IPS DF 6.9 (cell line): ENCODE measurements at places on chromosomes 4 and X.

GRCh38 chrX:13752646-13753045 lies 18.1 kb downstream of the OFD1 start:
- no peak for DNase-seq

DNA sequence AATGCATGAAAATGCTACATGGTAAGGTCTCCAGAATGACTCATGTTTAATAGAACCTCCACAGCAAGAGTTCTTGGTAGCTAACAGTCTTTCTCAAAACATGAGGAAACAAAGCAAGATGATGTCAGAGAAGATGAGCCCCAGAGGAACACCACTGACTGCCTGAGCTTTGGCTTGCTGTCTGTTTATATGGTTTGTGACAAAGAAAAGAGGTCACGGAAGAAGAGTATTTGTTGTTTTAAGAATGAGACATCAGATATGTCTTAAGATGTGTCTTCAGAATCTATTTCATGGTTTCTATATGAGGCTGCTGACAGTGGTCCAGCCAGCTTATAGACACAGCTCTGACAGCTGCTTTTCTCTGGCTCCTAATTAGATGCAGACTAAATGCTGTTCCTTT lies 18.8 kb upstream of the AREG start:
- no peak for DNase-seq

DNA sequence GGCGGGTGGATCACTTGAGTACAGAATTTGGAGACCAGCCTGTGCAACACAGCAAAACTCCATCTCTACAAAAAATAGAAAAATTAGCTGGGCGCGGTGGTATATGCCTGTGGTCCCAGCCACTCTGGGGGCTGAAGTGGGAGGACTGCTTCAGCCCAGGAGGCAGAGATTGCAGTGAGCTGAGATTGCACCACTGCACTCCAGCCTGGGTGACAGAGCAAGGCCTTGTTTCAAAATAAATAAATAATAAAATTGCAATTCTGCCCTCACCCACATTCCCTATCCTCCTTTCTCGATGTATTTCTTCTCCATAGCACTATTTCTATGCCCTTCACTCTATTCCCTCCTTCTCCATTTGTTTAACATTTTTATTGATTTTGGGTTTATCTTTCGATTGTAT lies 8.7 kb upstream of the SLAIN2 start:
- DNase-seq = no peak

GRCh38 chr4:3263053-3263875 lies 14.3 kb downstream of the MSANTD1 start:
- DNase-seq = no peak

DNA sequence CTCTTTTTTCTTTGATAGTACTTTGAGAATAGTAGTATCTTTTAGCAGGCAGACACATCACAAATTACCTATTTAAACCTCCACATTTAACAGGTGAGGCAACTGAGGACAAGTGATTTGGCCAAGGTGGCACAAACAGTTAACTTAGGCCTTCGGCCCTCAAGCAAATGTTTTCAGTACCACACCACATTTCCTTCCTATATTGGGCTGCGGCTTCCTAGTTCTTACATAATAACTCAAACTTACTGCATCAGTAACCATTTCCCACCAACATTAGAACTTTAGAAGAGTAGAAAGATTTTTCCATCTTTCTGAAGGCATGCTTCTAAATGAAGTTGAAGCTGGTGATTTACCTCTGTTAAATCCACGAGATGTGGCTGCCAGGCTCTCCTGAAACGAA lies 63.2 kb upstream of the SLC4A4 start:
- DNase-seq = no peak

DNA sequence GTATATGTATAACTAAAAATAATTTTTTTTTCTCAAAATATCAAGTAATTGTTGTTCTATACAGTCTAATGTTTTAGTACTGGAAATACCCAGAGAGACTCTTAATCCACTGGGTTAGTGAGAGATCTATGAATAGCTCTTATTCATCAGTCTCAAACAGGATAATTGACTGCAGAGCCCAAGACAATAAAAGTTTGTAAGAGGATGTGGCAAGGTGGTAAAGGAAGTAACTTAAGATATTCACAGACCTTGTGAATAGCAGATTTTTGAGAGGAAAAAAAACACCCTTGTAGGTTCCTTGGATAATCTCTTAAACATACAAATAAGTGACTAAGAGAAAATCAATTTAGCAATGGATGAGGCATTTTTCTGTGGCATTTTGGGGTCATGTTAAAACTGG lies 210.9 kb upstream of the FAM241A start:
- DNase-seq = no peak

GRCh38 chrX:11929476-11929875 lies 171.4 kb downstream of the MSL3 start:
- DNase-seq = no peak

DNA sequence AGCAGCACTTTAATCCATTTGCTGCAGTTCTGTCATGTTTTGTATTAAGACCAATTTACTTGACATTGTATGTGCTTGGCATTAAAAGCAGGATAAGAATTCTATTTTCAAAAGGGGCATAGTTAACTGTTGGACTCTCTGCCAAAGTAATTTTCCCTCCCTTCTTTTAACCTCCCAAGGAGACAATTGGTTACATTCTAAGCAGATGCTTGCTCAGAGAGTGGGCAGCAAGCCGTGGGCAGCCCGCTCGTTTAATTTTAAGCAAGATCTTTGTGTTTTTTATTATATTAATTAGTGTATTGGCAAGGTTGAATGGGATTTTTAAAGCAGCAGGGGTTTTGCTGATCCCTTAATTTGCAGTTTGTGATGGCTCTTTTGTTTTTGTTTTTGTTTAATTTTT lies 37.1 kb upstream of the KLHL8 start:
- DNase-seq = no peak

DNA sequence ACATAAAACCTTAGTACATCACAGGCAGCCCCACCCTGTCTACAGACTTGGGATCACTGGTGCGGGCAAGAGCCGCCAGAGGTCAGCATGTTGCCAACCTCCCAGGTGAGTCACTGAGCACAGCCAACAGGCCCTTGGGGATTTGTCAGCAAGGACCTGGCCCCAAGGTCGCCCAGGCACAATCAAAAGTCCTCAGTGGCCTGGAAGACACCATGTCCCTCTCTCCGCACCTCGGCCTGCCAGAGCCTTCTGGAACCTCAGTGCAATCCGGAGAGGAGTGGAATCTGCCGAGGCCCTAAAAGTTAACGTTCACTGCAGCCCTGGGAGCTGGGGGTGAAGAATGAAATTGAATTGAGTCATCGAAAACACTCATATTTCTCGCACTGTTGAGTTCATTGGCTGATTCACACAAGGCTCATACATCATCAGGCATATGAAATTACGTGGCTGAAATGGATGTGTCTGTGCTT lies 74.3 kb downstream of the WFS1 start:
- no peak for DNase-seq

DNA sequence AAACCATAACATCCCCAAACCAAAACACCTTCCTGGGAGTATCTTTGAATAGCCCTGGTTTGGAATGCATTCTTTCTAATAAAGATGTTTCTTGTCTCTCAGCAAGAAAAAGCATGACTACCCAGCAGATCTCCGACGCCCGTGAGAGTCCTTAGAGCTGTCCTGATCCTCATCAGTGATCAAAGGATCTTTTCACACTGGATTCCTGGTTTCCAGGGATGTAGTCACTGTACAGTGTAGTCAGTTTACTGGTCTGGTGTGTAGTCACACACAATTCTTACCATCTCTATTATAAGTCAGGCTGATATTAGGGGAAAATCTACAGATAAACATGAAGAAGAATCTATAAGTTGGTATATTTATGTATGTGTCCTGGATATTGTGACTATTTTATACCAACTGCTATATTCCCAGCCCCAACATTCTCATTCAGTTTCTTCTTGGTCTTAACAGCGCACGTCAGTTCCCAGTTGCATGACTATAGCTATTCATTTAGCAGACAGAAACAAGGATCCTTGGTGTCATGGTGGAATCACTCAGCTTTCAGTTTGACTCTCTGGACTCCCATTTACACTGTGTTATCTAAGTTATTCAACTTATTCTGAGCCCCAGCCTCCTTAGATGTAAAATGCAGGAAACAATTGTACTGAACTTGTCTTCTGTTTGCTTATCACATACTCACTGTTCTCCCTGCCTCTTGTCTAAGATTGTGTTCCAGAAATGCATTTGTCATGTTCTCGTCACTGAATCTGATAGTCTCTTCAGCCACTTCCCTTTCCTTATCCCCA lies 68.3 kb downstream of the SLIT2 start:
- no peak for DNase-seq

GRCh38 chrX:11470250-11470974 lies 177.2 kb downstream of the AMELX start:
- no peak for DNase-seq
